ENCODE measurements at places on chromosomes 4 and X. TPM values are rescaled to one million over a fixed set of nuclear protein-coding genes. Genes with fewer than 3 reads are reported as not detected.

DNA sequence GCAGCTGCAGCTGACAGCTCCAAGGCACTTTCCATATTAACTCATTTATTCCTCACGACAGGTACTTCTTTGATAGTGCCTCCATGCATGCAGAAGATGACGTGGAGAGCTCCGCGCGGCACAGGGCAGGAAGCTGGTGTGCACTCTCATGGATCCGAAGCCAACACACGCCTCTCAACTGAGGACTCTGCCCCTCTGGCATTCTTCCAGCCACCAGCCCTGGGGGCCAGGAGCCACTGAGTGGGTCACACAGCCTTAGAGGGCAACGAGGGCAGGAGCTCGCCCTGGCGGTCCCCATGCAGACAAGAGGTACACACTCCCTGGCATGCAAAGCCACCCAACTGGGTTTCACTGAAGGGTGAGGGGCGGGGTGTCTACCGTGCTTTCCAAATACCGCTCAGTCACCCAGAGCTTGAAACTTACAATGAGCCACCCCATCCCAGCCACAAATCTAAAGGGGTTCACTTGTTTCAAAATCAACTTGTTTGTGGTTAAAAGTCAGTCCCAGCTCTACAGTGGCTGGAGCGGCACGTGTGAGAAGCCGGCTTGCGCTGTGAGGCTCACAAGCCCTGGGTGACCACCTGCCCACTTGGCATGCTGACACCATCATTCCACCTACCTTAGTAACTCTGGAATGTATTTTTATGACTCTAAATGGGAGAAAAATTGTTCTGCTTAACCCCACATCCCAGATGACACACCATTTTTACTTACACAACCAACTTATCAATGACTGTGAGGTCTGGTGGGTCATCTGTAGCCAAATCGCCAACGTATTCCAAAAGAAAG lies 16.2 kb downstream of the NOP14 start:
- no peak for DNase-seq

GRCh38 chr4:100049872-100050271 lies 99.8 kb upstream of the H2AZ1 start:
- no peak for DNase-seq

GRCh38 chr4:30728311-30728710 lies 8.1 kb downstream of the PCDH7 start:
- no peak for DNase-seq

- peak; percentile 35 for DNase-seq
Measured at GRCh38 chr4:138308356-138308755, 66.2 kb upstream of the SLC7A11 start.

- peak; percentile 34 for DNase-seq
Measured at GRCh38 chr4:189090174-189090814, 850.4 kb upstream of the FRG1 start.

- peak; percentile 53 for DNase-seq
Measured at GRCh38 chrX:46710425-46710824, 48.5 kb downstream of the SLC9A7 start.

GRCh38 chr4:109701566-109702410 lies 1.5 kb downstream of the CASP6 start:
- no peak for DNase-seq

DNA sequence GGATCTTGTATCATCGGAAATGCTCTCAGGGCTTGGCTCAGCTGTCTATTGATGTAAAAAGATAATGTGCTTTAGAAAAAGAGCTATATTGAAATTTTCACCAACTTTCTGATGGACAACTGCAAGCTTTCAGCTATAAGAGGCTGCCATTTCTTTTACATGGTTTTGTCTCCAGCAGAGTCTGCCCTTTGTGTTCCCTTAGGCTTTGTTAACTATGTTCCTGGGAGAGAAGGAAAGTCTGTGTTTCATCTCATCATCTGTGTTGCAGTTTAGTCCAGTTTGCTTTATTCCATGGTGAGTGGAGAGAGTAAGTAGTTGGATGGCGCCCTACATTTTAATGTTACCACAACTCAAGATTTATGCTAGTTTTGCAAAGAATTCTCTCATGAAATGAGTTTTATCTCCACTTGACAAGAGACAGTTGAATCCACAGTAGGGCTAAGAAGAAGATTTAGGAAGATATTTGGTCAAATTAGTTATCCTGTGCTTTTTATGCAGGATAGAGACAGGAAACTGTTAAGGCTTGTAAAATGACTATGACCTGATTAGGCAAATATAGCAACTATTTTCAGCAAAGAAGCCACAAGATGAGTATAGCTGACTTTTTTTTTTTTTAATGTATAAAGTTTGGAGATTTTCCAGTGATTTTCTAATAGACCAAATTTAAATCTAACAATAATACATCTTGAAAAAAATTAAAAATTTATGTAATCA lies 16.5 kb downstream of the SEPTIN11 start:
- no peak for DNase-seq

GRCh38 chrX:40007131-40007755 lies 90.5 kb downstream of the BCOR start:
- DNase-seq: no peak

- DNase-seq: no peak
Measured at GRCh38 chrX:37388413-37388812, 39.2 kb downstream of the PRRG1 start.

DNA sequence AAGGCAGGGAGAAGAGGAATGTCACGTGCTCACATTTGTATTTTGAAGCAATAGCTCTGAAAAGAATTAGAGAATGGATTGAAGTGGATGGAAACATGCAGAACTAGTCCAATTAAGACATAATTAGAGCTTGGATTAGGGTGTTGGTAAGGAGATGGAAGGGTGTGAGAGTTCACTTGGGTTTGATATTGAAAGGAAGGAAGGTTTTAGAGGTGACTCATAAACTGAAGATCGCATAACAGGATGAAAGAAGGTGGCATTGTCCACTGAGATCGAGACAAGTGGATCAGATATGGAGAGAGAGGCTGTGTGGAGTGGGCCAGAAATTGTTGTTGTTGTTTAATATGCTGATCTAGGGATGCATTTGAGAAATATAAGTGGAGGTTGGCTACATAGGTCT lies 244.0 kb upstream of the SMIM31 start:
- DNase-seq: peak; percentile 31

DNA sequence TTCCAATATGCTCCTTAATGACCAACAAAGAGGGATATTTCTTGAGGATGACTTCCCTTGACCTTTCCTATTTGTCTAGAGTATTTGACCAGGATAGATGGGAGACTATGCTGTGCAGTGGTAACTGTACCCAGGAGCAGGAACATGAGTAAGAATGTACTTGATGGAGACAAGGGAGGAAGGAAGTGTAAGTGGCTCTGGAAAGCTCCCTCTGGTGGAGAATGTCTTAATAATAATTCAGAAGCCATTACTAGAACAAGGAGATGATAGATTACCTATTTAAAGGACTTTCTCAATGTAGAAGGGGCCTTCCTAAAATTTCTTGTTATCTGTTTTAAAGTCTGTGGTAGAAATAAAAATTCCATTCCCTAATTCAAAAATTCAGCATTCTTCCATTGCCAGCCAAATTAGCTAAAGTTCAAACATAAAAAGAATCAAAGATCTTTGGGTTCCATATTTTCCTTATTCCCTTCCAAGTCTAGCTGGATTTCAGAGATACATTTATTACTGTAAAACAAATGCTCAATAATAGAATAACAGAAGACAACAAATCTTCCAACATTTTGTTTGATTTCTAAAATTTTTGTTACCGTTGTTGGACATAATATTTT lies 83.8 kb downstream of the GRID2 start:
- DNase-seq: peak; percentile 66

- peak; percentile 62 for DNase-seq
Measured at GRCh38 chr4:188092824-188093223, 16.6 kb downstream of the TRIML2 start.

- DNase-seq: no peak
Measured at GRCh38 chr4:8262637-8263322, 6.8 kb upstream of the HTRA3 start.

DNA sequence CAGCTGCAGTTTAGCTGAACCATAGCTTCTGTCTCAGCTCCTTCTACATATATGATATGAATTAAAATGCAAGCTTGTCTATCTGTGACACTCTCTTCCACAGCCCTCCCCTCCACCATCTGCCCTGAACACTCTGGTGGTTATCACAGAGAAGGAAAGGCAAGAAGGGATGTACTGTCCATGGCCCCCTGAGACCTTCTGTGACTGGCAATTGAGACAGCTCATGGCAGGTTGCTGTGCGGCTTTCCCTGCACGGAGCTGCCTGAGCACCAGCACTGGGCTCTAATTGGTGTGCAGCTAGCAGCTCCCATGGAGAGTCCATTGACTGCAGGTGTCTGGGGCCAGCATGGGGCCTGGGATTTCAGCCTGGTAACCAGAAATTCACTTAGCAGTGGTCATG lies 109.8 kb upstream of the ANXA3 start:
- no peak for DNase-seq

DNA sequence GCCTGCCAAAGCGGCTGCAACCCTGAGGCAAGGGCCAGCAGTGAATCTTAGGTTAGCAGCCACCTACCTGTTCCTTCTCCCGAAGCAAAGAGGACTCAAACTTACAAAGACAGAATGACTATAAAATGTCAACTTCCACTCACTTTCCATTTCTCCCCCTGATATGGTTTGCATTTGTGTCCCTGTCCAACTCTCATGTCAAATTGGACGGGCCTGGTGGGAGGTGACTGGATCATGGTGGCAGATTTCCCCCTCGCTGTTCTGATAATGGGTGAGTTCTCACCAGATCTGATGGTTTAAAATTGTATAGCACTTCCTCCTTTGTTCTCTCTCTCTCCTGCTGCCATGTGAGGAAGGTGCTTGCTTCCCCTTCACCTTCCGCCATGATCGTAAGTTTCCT lies 35.3 kb upstream of the TMEM154 start:
- DNase-seq: no peak

- DNase-seq: no peak
Measured at GRCh38 chrX:54397113-54397512, 39.3 kb upstream of the WNK3 start.

GRCh38 chrX:118066867-118067515 lies 49.6 kb downstream of the KLHL13 start:
- no peak for DNase-seq

- no peak for DNase-seq
Measured at GRCh38 chr4:160580581-160580980, 1477.7 kb downstream of the RAPGEF2 start.

GRCh38 chrX:1283741-1284140 lies 15.1 kb downstream of the CSF2RA start:
- peak; percentile 24 for DNase-seq

- DNase-seq: no peak
Measured at GRCh38 chr4:156710365-156711192, 261.0 kb downstream of the PDGFC start.

DNA sequence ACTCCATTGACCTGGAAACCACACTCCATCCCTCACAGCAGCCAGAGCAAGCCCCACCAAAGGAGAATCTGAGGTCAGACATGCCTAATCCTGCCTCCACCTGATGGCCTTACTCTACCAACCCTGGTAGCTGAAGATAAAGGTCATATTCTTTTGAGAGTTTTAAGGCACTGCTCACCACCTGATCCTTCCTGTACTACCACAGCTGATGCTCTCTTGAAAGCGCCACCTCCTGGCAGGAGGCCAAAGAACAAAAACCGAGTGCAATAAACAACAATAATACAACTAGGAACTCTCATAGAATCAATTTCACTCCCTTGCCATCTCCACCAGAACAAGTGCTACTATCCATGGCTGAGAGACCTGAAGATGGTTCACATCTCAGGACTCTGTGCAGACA lies 301.6 kb downstream of the NAF1 start:
- no peak for DNase-seq

GRCh38 chr4:8307121-8307520 lies 37.6 kb downstream of the HTRA3 start:
- DNase-seq: no peak

The F8A2 gene
- not detected for total RNA-seq

The CENPE gene
- 18.4 TPM for total RNA-seq

The TSPAN7 gene
- total RNA-seq: 1.1 TPM

The NPY2R gene
- not detected for total RNA-seq

The SNCA gene
- not detected for total RNA-seq

The GPM6B gene
- total RNA-seq: not detected

The SPANXC gene
- total RNA-seq: not detected

The LONRF3 gene
- 3.3 TPM for total RNA-seq

The COX7B2 gene
- total RNA-seq: 86.5 TPM

The PRPS1 gene
- total RNA-seq: 35.2 TPM

The LNX1 gene
- 1.9 TPM for total RNA-seq

The MAML3 gene
- total RNA-seq: 0.07 TPM

The EGF gene
- total RNA-seq: 8.0 TPM

The CA5B gene
- 5.7 TPM for total RNA-seq
